Activated T-cell treated with anti-CD3 and anti-CD28 coated beads, Interleukin-2, amount 50 U/mL, for 24 hours (primary cell): ENCODE measurements at places on chromosomes 1 and 21.

GRCh38 chr1:152107031-152107983 is 7.9 kb downstream of the TCHH start:
- H3K36me3 ChIP-seq: no peaks in the 10 kb centered on the region
- H3K27ac ChIP-seq: no peak overlapping the region
- peaks cover 15% of the 10 kb centered on the region for H3K27me3 ChIP-seq
- DNase-seq: peak; percentile 32
- no peak overlapping the region for H3K4me3 ChIP-seq

DNA sequence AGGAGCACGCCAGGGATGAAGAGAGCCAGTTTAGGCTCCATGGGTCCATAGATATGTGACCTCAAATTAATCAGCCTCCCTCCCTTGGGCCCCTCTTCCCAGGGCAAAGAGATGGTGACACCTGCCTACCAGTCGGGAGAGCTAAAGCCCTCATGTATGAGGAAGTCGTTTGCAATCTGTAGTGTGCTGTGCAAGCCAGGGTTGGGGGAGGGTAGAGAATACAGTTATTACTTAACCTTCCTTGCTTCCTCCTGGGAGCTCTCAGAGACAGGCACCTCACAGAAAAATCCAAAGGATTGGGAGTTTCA is 4.0 kb downstream of the PGLYRP4 start:
- H3K27me3 ChIP-seq: peaks cover 35% of the 10 kb centered on the region
- H3K4me1 ChIP-seq: peaks cover 42% of the 10 kb centered on the region
- no peaks in the 10 kb centered on the region for H3K36me3 ChIP-seq
- no peak overlapping the region for H3K27ac ChIP-seq

GRCh38 chr1:153248176-153248879 is 11.2 kb upstream of the LORICRIN start:
- no peaks in the 10 kb centered on the region for H3K36me3 ChIP-seq
- H3K27me3 ChIP-seq: peaks cover 56% of the 10 kb centered on the region
- H3K4me3 ChIP-seq: no peak overlapping the region
- H3K4me1 ChIP-seq: no peaks in the 10 kb centered on the region
- no peak for DNase-seq

DNA sequence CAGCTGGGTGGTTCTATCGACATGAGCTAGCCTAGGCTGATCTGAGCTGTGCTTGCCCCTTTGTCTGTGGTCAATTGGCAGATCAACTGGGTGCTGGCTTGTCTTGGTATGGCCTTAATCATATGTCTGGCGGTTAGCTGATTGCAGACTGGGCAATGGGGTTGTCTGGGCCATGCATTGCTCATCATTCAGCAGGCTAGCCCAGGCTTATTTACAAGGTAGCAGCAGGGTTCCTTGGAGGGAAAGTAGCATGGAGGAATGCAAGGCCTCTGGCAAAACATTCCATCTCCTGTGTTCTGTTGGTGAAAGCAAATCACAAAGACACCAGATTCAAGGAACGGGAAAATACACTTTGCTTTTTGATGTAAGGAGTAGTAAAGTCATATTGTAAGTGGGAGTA is 84.0 kb upstream of the IVNS1ABP start:
- no peak overlapping the region for H3K27ac ChIP-seq
- peaks cover 3% of the 10 kb centered on the region for H3K4me1 ChIP-seq
- DNase-seq: no peak
- no peaks in the 10 kb centered on the region for H3K36me3 ChIP-seq
- H3K27me3 ChIP-seq: no peaks in the 10 kb centered on the region

- no peaks in the 10 kb centered on the region for H3K36me3 ChIP-seq
- no peak overlapping the region for H3K27ac ChIP-seq
- peaks cover 39% of the 10 kb centered on the region for H3K27me3 ChIP-seq
- H3K4me3 ChIP-seq: no peak overlapping the region
These were observed 260.5 kb downstream of the PRDM2 start for GRCh38 chr1:13960375-13960987.

- H3K36me3 ChIP-seq: peaks cover 74% of the 10 kb centered on the region
- H3K4me1 ChIP-seq: peaks cover 95% of the 10 kb centered on the region
- DNase-seq: no peak
- H3K27me3 ChIP-seq: no peaks in the 10 kb centered on the region
- peak overlapping the region; percentile 37 for H3K4me3 ChIP-seq
- H3K27ac ChIP-seq: peak overlapping the region; percentile 87
These were observed 25.0 kb downstream of the LRRC8C start for GRCh38 chr1:89657886-89658285.

DNA sequence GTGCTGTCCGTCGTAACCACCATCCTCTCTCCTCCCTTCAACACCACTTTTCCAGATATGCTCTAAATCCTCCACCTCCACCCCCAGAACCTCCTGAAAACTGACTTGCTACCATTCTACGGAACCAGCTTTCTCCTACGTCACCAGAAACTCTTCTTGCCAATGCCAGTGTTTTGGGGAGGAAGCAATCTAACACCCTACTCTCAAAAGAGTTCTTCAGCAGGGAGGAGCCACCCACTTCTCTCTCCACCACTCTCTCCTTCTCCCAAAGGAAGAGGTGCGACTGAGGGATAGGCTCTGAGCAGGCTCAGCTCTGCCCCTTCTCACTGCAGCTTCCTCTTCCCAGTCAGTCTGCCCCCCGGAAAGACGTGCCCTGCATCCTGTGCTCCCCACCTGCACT is 6.1 kb upstream of the S100A2 start:
- H3K27me3 ChIP-seq: peaks cover 7% of the 10 kb centered on the region
- H3K4me1 ChIP-seq: peaks cover 65% of the 10 kb centered on the region
- no peaks in the 10 kb centered on the region for H3K36me3 ChIP-seq

GRCh38 chr1:26317612-26318337 is at the start of gene CD52:
CD52 (plus strand) TSS chr1:26317958; CDS start chr1:26318018, 60 bp downstream.
- H3K4me3 ChIP-seq: peak within 1 kb of the TSS; percentile 90
- H3K4me1 ChIP-seq: peaks cover 76% of the 10 kb centered on the region
- H3K27me3 ChIP-seq: no peaks in the 10 kb centered on the region
- peaks cover 44% of the 10 kb centered on the region for H3K36me3 ChIP-seq
- peak; percentile 76 for DNase-seq

DNA sequence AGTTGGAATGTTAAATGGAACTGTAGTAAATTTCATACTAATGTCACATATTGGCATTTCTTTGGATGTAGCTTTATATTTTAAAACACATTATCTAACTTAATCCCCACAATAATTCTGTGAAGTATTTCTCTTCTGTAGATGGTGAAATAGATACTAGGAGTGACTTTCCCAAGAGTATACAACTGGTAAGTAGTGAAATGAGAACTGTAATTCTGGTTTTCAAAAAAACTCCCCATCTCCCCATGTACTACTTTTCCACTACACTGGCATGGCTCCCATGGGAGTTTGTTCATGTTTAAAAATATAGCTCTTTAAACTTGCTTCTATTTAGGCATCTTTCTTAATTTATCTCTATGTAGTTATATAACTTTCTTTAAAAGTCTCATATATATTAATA is 10.2 kb downstream of the CHML start:
- DNase-seq: no peak
- peaks cover 30% of the 10 kb centered on the region for H3K4me1 ChIP-seq
- no peaks in the 10 kb centered on the region for H3K27me3 ChIP-seq

- H3K4me1 ChIP-seq: no peaks in the 10 kb centered on the region
- H3K36me3 ChIP-seq: no peaks in the 10 kb centered on the region
- no peak overlapping the region for H3K4me3 ChIP-seq
- H3K27me3 ChIP-seq: peaks cover 3% of the 10 kb centered on the region
- H3K27ac ChIP-seq: no peak overlapping the region
These were observed 116.2 kb downstream of the NFIA start for GRCh38 chr1:61198554-61198953.

DNA sequence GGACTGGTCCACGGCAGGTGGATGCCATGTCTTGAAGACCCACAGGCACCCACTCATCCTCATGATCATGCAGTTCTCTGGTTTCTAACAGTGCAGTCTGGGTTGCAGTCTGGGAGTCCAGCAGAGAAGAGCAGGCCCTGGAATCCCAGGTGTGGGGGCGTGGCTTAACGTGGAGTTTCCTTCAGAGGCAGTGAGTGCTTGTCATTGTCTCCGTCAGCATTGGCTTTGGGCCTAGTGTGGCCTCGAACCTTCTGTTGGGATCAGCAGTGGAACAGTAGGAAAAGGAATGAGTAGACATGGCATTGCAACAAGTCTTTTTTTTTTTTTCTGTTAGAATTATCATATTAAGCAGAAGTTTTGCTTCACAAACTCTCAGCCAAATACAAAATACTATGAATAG is 12.8 kb downstream of the LGALS8 start:
- no peak for DNase-seq
- peaks cover 89% of the 10 kb centered on the region for H3K36me3 ChIP-seq
- no peak overlapping the region for H3K4me3 ChIP-seq
- H3K27ac ChIP-seq: peak overlapping the region; percentile 71
- no peaks in the 10 kb centered on the region for H3K27me3 ChIP-seq
- H3K4me1 ChIP-seq: peaks cover 41% of the 10 kb centered on the region
